ENCODE measurements at places on chromosomes 1 and 21.

DNA sequence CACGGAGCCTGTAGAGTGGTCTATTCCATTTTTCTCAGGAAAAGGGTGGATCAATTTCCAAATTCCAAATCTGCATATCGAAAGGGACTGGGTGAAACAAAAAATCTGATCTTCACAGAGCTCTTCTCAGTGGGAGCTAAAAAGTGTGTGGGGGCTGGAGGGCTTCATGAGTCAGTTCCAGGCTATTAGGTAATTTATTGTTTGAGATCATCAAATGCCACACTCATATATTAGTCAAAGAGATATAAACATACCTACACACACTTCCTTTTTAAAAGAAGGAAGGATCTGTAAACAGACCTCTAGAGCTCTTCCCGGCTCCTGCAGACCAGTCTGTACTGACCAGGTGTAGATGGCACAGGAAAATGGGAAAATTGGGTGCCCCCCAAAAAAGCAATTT is 175.4 kb downstream of the ZBTB18 start:
- DNase-seq = no peak

GRCh38 chr21:41751611-41752011 is 15.2 kb downstream of the RIPK4 start:
- no peak for DNase-seq

DNA sequence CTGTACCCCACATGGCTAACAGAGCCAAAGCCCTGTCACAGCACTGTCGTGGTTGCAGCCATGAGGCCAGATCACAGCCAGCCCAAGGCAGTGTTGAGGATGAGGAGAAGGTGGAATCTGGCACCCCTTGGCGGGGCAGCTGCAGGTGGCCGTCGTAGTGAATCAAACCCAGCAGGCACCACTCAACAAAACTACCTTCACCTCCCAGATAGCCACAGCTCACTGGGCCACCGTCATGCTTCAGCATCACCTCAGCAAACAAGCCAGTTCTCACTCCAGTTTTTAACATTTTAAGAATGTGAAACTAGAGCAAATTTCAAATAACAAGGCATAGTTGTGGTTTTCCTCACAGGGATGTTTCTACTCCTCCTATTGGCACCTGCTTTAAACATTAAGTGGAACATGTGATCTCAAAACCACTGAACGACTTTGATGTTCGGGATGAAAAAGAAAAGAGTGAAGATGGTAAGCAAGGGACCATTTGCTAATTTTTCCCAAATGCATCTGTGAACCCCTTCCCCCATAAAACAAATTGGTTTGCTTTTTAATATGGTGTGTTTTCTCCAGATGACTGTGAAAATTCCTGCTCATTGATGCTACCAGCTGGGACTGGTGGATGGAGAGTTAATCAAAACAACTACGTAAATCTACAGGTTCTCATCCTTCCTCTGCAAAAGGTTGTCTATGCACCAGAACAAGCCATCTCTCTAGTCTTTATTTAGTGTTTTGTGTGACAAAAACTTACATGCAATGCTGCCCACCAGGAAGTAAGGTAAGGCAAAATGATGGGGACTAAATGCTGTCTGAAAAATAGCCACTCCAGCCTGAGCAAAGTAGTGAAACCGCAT is 45.5 kb downstream of the TOR1AIP2 start:
- DNase-seq = no peak

- no peak for DNase-seq
These were observed 36.7 kb downstream of the MEF2D start for GRCh38 chr1:156463874-156464273.

All from activated gamma-delta T cell treated with Interleukin-2 at 50 U/mL for 16 hours (primary cell).